Temporal lobe (tissue), 4 donors: ENCODE measurements at places on chromosomes 5 and 9. TPM values are rescaled to one million over a fixed set of nuclear protein-coding genes. Genes with fewer than 3 reads are reported as not detected.

Gene ENTPD8
- not detected for total RNA-seq

Gene F2RL1
- total RNA-seq = 2.2 TPM

Gene C5orf52
- total RNA-seq = not detected

Gene FBXW2
- total RNA-seq = 46.0 TPM

Gene PAM
- total RNA-seq = 66.6 TPM

Gene TMEM167A
- 91.2 TPM for total RNA-seq

Gene CXXC5
- 33.4 TPM for total RNA-seq

Gene GPRIN1
- total RNA-seq = 104 TPM

Gene FAM78A
- 1.2 TPM for total RNA-seq

Gene TMEFF1
- 38.4 TPM for total RNA-seq

Gene ZBTB34
- 59.5 TPM for total RNA-seq

Gene BAAT
- under 0.01 TPM for total RNA-seq

Gene FOXI1
- total RNA-seq = not detected

Gene ODF2
- total RNA-seq = 13.3 TPM
